ENCODE measurements at places on chromosomes 1 and 21.

DNA sequence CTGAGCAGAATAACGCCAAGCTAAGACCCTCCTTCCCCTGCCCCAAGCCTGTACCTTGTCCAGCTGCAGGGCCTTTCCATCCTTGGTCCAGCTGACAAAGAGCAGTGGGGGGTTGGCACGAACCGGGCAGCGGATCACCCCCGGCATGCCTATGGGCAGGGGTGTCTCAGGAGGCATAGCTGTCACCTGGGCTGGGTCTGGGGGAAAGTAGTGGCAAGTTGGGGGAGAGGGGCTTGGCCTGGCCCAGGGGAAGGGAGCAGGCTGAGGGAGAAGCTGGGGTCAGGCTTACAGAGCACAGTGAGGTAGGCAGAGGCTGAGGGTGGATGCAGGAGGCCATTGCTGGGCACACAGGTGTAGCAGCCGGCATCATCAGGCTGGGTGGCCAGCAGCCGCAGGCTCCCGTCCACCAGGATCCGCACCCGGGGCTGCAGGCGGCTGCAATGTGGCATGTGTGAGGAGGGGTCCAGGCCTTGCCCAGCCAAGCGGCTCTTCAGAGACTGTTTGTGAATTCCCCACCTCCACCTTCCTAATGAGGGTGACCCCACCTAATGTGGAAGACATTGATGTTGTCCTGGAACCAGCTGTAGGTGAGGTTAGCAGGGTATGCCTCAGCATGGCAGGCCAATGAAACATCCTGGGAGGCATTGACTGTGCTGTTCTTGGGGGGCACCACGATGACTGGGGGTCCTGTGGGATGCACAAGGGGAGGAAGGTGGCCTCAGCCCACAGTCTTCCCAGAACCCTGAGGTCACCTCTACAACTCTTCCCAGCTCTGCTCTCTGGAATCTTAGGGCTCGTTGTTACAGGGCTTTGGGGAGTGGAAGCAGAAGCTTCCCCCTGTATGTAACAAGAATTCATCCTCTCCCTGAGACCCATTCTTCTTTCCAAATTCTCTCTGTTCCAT, 9.1 kb upstream of the TAGLN2 start:
- no peak for DNase-seq

DNA sequence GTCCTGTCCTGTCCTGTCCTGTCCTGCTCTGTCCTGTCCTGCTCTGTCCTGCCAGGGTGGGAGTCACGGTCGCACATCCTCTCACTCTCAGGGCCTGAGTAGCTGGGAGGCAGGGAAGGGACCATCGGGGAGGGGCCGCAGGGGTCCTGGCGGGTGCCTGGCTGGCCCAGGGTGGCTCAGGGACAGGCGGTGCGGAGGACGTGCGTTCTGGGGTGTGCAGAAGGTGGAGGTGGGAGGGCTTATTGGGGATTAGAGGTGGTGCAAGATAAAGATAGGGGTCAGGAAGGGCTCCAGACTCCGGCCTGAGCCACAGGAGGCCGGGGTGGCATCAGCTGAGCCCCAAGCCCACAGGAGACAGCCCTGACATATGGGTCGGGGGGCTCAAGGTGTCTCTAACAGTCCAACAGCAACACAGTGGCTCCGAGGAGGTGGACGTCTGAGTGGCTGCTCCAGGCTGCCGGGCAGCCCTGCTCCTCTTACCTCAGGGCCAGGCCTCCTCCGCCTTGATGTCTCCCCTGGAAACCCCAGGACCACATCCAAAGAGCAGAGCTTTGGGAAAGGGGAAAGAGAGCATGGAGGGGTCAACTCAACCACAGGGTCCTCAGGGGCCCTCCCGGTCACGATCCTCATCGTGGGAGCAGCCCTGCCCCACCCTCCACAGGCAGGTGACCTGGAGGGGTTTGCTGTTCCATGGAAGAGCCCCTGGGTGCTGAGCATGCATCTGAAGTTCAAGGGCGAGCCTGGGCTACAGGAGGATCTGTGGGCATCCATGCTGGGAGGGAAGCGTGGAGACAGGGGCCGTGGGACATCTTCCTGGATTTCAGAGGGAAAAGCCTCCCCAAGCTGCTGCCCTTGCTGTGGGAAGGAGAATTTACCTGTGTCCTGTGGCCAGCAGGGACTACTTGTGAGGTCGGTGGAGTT, 39.6 kb upstream of the ADARB1 start:
- no peak for DNase-seq

GRCh38 chr1:167499106-167499505, 19.2 kb downstream of the CD247 start:
- DNase-seq: no peak

GRCh38 chr1:174200746-174201145, 41.4 kb downstream of the RABGAP1L start:
- DNase-seq: no peak

DNA sequence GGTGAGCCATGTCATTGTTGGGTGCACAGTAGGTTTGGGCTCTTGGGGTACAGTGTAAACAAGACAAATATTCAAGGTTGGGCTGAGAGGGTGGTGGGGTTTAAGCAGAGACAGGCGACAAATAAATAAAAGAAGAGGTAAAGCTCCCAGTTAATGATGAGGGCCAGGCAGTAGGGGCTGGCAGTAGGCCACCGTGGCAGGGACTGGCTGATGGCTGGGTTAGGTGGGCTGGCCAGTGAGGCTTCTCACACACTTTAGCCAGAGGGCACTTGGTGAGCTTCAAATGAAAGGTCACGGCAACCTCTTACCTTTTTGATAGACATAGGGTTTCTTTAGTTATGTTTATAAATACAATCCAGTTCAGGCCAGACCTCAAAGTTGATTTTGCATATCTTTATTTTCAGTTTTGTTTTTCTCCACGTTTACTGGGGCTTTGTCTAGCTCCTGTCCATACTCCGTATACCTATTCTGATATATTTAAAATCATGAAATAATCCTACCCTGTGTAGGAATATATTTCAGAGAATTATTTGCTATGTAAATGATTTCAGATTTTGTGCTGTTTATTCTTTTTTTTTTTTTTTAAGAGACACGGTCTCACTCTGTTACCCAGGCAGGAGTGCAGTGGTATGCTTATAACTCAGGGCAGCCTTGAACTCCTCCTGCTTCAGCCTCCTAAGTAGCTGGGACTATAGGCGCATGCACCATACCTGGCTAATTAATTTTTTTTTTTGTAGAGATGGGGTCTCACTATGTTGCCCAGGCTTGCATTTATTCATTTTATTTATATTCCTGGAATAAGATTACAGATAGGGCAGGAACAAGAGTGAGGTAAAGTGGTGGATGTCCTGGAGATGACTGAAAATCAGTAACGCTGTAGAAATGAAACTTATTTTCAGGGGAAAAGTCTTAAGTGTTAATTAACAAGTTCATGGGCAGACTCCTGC, 122.7 kb downstream of the RYR2 start:
- no peak for DNase-seq

DNA sequence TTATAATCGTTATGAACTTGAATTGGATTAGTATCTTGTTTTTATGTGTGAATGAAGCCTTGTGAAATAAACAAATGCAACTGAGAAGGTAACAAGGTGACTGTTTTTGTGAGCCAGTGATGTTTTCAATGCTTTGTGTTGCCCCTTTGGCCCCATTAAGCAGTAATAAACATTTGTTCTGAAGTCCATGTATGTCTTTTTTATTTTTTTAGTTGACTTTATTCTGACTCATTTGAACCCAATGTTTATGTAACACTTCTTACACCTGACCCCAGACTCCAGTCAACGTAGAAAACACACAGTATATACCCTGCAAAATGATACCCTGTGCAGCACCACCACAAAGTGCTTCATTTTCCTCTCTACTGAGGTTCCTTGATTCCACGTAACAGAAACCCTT, 4.6 kb upstream of the CACYBP start:
- DNase-seq: no peak

GRCh38 chr1:49824261-49824660, 199.5 kb downstream of the AGBL4 start:
- no peak for DNase-seq

GRCh38 chr1:240031414-240031813, 60.3 kb upstream of the FMN2 start:
- no peak for DNase-seq

DNA sequence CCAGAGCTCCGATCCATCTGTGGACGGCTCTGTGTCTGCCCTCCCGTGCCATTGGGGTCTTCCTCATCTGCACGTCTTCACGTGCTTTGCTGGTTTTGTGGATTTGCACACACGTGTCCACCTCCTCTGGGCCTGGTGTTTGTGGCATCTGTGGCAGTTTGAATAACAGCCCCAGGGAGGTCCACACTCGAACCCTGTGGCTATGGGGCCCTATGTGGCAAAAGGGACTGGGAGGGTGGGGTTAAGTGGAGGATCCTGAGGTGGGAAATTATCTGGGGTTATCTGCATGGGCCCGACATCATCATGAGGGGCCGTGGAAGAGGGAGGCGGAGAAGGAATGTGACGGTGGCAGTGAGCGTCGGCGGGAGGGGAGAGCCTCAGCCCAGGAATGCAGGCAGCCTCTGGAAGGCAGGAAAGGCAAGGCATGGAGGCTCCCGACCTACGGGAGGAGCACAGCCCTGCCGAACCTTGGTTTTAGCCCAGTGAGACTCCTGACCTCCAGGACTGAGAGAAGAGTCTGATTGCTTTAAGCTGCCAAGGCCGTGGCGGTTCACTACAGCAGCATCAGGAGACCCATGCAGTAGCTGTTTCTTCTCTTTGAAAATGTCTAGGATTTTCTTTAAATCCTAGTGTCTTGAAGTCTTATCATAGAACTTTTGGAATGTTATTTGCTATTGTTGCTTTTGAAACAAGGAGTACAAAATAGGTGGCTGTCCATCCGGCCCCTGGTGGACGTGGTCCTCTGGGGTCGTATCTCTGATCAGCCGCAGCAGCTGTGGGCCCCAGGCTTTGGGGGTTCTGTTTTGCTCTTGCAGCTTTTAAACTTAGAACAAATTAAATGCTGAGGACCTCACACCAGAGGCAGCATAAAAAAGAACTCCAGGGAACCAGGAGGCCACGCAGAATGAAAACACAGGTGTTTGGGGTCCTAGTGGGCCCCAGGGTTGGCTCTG, 40.0 kb upstream of the LRRC3 start:
- peak; percentile 15 for DNase-seq

- DNase-seq: no peak
Observed at GRCh38 chr1:65393347-65393746, 27.1 kb upstream of the LEPR start.

DNA sequence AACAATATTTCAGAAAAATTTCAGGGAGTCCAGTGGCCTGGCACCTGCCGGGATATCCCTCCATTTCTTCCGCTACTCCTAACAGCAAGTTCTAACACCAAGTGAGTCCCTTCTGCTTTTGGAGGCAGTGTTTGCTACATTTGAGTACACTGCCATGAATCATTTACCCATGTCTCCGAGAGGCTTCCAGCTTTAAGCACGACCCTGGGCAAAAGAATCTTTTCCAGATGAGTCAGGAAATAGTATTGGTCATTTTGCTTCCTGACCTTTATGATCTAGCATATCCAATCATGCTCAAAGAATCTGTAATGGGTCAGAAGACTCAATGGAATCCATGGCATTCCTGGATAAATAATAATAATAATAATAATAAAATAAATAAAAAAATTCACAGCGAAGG, 60.7 kb upstream of the FMN2 start:
- no peak for DNase-seq

DNA sequence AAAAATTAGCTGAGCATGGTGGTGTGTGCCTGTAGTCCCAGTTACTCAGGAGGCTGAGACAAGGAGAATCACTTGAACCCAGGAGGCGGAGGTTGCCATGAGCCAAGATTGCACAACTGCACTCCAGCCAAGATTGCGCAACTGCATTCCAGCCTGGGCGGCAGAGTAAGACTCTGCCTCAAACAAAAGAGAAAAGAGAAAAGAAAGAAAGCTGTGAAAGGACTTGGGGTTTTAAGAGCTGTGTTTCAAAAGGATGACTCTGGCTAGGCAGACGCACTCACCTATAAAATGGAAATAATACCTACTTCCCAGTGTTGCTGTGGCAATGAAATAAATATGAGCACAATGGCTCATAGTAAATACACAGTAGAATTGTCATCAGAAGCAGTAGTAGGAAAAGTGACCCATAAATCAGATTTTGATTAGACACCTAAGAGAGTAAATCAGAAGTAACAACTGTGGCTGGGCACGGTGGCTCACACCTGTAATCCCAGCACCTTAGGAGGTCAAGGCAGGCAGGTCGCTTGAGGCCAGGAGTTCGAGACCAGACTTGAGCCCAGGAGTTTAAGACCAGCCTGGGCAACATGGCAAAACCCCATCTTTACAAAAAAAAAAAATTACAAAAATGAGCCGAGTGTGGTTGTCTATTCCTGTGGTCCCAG, 45.9 kb upstream of the PUM1 start:
- DNase-seq: peak; percentile 81

GRCh38 chr1:232184561-232185530, 445.1 kb downstream of the SIPA1L2 start:
- DNase-seq: no peak

DNA sequence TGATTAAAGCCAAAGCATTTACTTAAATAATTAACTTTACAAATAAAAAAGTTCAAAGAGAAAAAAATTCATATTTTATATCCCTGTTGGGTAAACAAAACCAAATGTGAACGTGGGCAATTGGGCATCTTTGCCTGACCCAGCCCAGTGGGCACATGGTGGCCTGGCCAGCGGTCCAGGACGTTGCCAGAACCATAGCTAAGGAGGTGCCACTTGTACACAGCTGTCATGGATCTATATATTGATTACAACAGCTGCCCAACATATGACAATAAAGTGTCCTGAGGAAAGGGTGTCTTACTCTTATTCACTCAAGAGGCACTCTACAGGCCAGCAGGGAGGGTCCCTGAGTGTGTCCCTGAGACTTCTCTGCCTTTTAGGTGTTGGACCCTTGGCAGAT, 78.5 kb downstream of the BCAR3 start:
- no peak for DNase-seq

GRCh38 chr21:29888437-29888836, 51.4 kb downstream of the GRIK1 start:
- DNase-seq: no peak

- no peak for DNase-seq
Observed at GRCh38 chr1:36134031-36134430, 9.0 kb upstream of the COL8A2 start.

- DNase-seq: no peak
Observed at GRCh38 chr1:16248603-16249516, 11.9 kb upstream of the CPLANE2 start.

GRCh38 chr1:26361605-26362122, 7.7 kb upstream of the CRYBG2 start:
- no peak for DNase-seq

DNA sequence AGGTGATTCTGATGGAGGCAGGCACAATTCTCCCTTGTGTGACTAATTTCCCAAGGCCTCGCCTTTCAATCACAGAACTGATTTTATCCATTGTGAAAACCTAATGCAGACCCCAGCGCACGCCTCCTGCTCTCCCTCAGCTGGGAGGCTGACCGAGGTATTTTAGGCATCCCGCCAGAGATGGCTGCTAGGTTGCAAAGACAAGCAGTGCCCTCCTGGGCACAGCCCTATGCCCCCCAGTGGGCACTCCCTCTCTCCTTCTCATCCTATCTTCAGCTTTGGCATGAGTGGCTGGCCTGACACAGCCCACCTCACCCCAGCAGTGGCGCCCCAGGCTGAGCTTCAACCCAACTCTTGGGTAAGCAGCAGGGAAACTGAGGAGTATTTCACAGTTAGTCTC, 24.2 kb upstream of the ZNF648 start:
- DNase-seq: no peak
